ENCODE measurements at places on chromosomes 11 and 22. TPM values are rescaled to one million over a fixed set of nuclear protein-coding genes. Genes with fewer than 3 reads are reported as not detected.

- ATAC-seq = no peak
Measured at GRCh38 chr22:26673486-26673885, 16.1 kb downstream of the MIAT start.

- no peak for ATAC-seq
Measured at GRCh38 chr22:39661842-39662685, 91.5 kb downstream of the CACNA1I start.

GRCh38 chr22:48299801-48300200 lies 1527.9 kb downstream of the BRD1 start:
- no peak for ATAC-seq

DNA sequence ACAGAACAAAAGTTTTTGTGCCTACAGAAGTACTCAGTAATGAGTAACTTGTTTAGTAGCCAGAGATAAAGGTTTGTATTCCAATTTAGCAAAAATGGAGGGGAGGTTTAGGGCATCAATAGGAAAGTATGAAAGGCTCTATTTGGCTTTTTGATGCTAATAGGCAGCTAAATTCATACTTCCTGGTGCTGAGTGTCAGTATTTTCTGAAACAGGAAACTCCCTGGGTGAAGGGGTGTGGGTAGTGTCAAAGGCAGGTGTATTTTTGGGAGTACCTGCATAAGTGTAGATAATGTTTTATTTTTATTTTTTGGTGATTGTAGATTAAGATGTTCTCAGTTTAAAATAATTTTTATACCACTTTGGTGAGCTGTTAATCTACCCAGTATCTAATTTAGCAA lies 29.3 kb upstream of the MMP7 start:
- no peak for ATAC-seq

DNA sequence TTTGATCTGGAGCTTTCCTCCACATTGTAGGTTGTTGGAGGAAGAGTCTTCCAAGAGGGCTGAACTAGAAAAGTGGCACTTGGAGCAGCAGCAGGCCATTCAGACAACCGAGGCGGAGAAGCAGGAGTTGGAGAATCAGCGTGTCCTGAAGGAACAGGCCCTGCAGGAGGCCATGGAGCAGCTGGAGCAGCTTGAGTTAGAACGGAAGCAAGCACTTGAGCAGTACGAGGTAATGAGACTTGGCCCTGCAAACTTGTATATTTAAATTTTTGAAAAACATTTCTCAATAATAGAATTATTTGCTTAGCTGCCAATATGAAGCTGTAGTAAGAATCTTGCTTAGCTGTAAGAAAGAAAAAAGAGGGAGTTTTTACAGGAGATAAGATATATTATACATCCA lies 84.0 kb downstream of the SWAP70 start:
- ATAC-seq = no peak

DNA sequence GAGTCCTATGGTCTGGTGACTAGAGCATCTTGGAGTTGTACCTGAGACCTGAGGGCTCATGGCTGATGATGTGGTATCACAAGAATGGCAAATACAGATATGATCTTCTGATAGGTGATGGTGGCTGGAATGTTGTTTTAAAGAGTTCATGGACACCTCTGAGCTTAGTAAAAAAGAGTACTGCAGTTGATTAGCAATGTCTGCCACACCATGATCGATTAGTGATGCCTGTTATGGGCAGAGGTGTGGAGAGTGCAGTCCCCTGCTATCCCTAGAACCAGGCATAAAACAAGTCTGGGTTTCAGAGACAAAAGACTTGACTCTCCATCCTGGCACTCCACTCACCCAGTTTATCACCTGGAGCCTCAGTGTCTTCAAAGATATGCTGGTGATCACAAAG lies 1.4 kb upstream of the BATF2 start:
- no peak for ATAC-seq

- ATAC-seq = no peak
Measured at GRCh38 chr11:67439321-67440228, 2.1 kb upstream of the PTPRCAP start.

GRCh38 chr11:1879342-1879940 lies 12.3 kb downstream of the PRR33 start:
- no peak for ATAC-seq

DNA sequence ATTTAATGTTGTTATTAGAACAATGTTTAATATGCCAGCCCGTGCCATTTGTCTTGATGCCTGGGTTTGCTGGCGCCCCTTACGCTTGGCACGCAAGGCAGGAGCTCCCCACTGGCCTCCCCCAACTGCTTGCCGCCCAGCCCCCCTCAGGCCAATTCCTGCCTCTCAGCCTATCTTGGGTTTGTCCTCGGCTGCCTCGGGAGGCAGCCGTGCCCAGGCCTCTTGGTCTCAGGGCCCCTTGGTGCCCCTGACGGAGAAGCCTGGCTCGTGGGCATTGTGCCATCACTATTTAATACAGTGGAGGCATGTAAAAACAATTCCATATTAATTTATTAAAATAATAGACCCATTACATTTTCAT lies 119.8 kb downstream of the KCNQ1OT1 start:
- no peak for ATAC-seq

DNA sequence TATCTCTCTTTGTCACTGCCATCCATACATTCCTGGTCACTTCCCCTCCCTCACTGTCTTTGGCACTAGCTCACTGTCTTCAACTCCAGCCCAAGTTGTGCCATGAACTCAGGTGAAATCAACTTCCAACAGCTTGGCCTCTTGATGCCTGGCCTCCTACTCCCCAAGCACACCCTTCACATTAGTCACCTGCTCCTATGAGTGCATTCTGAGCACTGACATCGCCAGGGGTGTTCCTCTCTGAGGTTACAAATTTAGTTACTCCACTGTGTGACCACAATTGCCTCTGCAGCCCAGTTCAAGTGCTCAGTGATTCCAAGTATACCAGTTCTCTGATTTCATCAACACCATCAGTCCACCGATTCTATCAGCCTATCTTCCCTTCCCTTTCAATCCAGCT lies 10.8 kb downstream of the DRD2 start:
- ATAC-seq = no peak

GRCh38 chr11:74559110-74559933 lies 33.1 kb upstream of the POLD3 start:
- ATAC-seq = no peak

DNA sequence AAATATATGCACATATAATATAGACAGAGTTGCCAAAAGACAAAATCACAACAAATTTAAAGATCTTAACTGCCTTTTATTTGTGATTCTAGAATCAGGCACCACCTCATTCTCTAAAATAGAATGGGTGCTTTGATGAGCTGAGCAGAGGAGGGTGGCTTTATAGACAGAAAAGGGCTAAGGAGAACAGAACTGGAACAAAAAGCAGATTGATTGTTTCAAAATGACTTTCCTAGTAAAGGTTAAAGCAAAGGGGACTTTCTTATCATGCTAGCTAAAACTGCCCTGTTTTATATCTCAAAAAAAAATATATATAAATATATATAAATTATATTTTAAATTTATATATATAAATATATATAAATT lies 287.6 kb downstream of the FAT3 start:
- ATAC-seq = no peak

DNA sequence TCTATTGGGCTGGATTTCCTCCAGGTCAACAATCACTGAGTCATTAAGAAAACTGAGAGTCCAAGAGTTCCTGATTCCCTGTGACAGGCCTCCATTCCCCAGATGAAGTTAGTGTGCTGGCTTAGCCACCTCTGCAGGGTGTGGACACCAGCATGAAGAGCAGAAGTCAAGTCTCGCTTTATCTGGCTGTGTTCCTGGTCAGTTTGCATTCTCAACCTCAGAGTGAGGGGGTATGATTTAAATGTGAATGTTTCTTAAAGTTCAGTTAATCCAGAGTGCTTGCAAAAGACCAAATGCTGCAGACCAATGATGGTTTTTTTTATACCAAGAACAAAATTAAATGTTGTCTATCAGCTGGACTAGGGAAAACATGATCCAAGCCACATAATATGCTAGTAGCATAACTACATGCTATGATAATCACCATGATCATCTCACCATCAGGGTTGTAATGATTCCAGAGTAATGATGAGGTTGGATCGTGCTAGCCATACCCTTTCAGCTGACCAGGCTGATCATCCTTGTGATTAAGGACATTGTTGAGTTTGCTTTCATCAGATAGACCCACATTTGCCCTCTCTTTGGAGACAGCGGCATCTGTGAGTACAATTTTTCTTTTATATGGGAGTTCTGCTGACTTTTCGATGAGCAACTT lies 145.8 kb upstream of the ARHGAP20 start:
- ATAC-seq = peak; percentile 15

TREH gene
- 0.23 TPM for total RNA-seq

KCNJ5 gene
- total RNA-seq = 0.11 TPM

CNIH2 gene
- 32.6 TPM for total RNA-seq

FAM181B gene
- total RNA-seq = 3.9 TPM

NUP50 gene
- 23.0 TPM for total RNA-seq

GATD1 gene
- 57.5 TPM for total RNA-seq

Measured in motor neuron (in vitro differentiated cells).